Caki2 (cell line): ENCODE measurements at places on chromosomes 1 and 21. TPM values are rescaled to one million over a fixed set of nuclear protein-coding genes. Genes with fewer than 3 reads are reported as not detected.
A peak's percentile ranks its signal among the peaks of the same experiment; 100 is the strongest.

DNA sequence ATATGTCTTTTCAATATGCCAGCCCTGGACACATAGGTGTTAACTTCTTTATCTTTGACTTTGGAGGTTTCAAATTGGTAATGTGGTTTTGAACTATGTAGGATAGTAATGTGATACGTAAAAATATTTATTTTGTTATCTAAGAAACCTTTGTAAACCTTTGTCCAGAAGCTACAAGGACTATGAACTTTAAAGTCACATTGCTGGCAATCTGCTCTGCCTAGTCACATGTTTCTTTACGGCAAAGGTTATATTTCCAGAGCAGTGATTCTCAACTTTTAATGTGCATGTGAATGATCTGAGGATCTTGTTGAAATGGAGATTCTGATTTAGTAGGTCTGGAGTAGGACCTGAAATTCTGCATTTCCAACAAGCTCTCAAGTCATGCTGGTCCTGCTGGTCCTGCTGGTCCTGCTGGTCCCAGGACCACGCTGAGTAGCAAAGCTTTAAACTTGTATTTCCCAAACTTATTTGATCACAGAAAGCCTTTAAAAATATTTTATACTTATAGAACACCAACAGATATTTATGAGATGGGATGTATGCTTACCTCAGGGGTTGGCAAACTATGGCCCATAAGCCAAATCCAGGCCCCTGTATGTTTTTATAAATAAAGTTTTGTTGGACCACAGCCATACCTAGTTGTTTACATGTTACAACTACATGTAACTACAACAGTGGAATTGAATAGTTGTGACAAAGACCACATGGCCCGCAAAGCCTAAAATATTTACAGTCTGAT, 57.9 kb upstream of the QSOX1 start:
- no peak for DNase-seq

- DNase-seq: peak; percentile 22
Observed at GRCh38 chr1:157369808-157370521, 182.3 kb downstream of the FCRL5 start.

Gene GBP2
- 2.7 and 3.7 TPM in 2 replicates for total RNA-seq

Gene DNAI4
- 6.5 and 10.5 TPM in 2 replicates for total RNA-seq

DNA sequence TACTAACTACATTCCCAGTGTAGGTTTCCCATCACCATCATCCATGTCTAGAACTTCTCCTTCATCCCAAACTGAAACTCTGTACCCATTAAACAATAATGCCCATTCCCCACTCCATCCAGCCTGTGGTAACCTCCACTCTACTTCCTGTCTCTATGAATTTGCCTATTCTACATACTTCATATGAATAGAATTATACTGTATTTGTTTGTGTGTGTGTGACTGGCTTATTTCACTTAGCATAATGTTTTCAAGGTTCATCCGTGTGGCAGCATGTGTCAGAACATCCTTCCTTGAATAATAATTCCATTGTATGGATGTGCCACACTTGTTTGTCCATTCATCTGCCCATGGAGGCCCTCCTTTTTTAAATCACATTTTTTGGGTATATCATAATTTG, 35.7 kb downstream of the ATP2B4 start:
- no peak for DNase-seq

DNA sequence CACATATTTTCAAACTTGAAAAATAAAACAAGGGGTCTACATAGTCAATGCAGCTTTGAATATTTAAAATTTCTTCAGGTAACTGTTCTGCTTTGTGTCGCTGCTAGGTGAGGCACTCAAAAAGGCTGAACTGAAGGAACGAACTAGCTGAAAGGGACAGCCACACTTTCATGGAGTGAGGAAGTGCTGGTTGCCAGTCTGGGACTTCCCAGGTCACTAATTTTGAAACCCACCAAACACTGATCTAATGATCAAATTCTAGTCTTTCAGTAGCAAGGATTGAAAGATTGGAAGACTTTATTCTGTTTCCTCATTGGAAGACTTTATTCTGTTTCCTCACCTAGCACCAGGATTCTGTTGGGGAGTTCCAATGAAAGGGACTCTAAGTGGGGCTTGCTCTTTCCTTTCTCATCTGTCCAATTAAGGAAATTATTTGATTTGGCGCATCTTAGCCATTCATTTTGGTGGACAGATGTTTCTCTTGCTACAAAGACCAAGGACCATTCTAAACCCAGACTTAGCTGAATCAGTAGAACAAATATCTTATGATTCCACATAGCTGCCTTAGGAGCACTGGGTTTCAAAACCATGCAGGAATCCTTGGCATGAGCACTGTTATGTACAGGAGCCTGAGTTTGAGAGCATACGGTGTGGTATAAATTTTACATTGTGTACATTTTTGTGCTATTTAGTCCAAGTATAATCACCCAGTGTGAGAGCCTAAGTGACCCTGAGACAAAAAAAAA, 10.9 kb upstream of the ARID1A start:
- no peak for DNase-seq

Gene KCNN3
- not detected in 2 replicates for total RNA-seq

GRCh38 chr1:183279835-183280234, 93.8 kb downstream of the LAMC2 start:
- no peak for DNase-seq

GRCh38 chr21:34215501-34215900, 142.1 kb downstream of the MRPS6 start:
- DNase-seq: no peak

Gene SPRR5
- not detected in 2 replicates for total RNA-seq

DNA sequence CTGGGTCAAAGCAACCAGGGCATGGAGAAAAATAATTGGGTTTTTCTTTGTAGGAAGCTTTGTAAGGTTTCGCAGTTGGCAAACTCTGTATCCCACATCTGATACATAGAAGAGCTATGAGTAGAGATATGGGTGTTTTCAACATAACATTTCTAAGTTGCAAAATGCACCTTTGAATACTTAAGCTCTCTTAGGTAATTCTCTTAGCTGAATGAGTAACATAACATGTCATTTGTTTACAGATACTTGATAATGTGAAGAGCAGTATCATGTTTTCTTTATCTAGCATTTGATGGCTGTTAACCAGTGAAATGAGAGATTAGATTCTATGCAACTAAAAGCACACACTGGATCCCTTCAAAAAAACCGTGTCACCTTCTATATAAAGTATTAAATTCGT, 21.6 kb downstream of the RAVER2 start:
- DNase-seq: no peak

DNA sequence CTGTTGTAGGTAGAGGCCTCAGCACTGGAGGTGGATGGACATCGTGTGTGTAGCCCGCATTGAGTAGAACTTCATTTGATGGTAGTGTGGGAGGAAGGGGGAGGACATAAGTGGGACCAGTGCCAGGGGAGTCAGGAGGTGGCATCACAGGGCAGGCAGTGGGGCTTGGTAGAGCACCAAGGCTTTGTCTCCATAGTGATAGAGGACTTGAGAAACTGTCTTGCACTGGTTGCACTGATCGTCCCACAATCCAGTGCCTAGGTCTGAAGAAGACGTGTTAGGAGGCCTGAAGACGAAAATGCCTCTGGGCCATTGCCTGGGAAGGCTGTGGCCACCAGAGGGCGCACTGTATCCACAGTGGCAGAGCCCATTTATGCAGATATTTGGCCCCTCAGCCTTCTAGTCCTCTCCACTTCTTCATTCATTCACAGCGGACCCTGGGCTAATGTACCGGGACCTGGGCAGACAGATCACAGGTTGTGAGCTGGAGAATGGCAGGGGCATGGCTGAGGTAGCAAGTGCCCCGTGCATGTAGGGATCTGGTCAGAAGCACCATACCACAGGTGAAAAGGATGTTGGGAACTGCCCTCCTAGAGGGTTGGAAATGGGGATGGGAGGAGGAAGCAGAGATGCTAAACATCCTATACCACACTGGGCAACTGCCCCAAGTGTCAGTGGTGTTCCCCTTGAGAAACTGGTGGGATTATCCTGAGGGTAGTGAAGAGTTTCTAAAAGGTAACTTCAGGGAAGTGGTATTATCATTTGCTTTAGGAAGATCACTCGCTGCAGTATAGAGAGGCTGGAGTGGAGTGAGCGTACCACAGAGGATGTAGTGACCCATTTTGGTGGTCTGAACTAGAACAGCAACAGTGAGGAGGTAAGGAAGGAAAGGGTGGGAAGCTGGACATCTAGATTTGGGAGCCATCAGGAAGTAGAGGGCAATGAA, 95.3 kb downstream of the PIK3R3 start:
- DNase-seq: peak; percentile 61

Gene MFAP2
- total RNA-seq: not detected in 2 replicates

DNA sequence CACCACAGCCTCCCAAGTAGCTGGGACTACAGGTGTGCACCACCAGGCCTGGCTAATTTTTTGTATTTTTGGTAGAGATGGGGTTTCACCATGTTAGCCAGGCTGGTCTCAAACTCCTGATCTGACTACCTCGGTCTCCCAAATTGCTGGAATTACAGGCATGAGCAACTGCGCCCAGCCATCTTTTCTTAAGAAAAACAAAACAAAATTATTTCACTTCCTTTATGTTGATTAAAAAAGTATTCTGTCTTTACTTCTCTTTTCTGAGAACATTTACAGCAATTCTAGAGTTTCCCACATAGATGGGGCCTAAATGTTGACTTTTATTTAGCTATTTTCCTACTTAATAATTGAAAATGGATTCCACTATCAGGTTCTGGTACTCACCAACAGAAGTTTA, 17.3 kb upstream of the TMEM183A start:
- no peak for DNase-seq

GRCh38 chr21:27840262-27840661, 873.4 kb upstream of the ADAMTS5 start:
- DNase-seq: no peak

DNA sequence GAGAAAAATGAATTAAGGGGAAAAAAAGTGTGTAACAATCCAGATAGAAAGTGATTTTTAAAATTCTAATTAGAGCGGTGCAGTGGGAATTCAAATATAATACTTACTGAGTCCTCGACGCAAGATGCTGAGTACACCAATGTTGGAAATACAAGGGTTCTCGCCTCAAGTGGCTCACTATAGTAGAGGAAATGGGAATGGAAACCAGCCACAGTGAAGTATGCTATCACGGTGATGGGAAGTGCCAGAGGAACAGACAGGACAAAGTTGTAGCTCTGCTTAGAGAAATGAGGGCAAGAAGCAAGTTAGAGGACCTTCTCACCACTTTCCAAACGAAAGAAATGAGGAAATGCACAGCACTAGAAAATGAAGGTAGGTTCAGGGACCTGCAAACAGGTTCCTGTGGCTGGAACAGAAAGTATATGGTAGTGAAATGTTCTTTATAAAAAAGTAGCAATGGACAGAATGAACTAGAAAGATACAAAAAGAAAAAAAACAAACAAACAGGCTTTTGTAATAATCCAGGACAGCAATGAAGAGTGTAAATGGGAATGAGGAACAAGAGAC, 13.5 kb downstream of the EGLN1 start:
- no peak for DNase-seq

DNA sequence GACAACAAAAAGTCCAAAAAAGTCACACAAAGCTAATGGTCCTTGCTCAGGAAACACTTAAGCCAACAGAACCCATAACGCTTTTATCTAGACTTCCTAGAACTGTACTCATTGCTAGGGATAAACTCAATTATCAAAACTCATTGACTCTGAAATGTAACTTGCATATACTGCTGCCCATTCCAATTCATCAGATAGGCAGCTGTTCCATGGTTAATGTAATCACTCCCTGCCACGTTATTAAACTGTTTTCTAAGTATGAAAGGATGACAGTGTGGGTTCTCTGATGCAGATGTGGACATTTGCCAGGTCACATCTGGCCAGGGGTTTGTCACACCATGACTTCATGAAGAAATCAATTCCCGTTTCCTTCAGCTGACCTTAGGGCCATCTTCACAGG, 30.3 kb upstream of the DNAJC11 start:
- no peak for DNase-seq

DNA sequence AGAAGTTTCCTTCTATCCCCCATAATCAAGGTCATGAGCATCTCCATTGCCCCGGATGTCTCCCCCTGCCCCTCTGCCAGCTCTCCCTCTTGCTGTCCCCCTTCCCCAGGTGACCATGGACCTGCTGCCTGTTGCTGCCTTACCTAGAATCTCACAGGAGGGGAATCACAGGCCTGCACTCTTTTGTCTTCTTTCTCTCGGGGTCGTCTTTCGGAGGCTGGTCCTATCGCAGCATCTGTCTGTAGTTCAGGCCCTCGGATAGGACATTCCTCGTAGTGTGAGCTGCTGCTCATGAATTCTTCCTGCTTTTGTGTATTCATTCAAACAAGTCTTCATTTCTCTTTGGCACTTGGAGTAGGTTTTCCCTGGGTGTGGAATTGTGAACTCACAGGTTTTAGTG, 39.9 kb upstream of the ACTRT2 start:
- DNase-seq: no peak

Gene CHD5
- total RNA-seq: not detected in 2 replicates

DNA sequence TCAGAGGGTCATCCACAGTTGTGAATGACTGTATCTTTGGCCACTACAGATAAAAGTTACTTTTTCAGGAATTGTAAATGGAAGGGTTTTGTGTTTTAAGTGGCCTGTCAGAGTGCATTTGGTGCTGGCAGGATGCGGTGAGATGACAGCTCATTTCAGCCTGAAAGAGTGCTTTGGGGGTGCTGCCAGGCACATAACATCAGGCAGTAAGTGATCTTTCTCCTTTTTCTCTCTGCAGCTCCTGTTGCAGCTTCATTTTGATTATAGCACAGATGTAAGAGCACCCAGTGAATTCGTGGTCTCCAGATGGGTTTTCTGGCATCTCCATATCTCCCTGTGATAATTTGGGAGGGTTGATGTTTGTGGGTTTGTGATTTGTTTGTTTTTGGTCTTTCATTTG, 14.8 kb upstream of the FAM163A start:
- DNase-seq: no peak

Gene NECTIN4
- total RNA-seq: 0.29 and 0.88 TPM in 2 replicates

Gene NUDT4B
- total RNA-seq: 4.6 TPM in 1 of 2 replicates, not detected in the other

DNA sequence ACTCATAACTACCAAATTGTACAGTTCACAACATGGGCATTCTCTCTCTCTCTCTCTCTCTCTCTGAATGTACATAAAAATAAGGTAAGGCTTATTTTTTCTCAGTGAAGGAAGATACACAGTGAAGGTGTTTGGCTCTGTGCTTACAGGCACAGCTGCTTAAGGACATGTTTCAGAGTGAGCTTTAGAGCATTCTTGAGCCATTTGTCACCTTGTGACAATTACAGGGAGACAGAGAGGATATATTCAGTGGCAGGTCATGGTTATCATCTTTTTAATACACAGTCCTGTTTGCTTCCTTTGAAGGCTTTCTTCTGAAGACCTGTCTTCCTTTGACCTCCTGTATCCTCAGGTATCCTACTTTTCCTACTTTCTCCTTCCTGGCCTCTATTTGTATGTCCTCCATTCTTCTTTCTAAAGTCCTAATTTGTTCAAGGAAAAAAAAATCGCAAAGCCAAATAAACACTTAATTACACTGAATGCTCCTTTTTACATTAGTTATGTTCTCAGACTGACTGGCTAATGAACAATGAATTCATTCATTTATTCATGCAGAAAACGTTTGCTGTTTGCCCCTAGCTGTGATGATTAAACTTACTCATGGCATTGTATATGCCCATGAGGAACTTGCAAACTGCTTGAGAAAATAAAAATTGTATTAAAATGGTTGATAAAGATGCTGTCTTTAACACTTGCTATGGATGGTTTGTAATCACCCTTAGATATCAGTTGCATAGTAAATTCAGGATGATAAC, 33.4 kb downstream of the HSD17B7 start:
- no peak for DNase-seq
